ENCODE measurements at places on chromosomes 2 and 18. TPM values are rescaled to one million over a fixed set of nuclear protein-coding genes. Genes with fewer than 3 reads are reported as not detected.

DNA sequence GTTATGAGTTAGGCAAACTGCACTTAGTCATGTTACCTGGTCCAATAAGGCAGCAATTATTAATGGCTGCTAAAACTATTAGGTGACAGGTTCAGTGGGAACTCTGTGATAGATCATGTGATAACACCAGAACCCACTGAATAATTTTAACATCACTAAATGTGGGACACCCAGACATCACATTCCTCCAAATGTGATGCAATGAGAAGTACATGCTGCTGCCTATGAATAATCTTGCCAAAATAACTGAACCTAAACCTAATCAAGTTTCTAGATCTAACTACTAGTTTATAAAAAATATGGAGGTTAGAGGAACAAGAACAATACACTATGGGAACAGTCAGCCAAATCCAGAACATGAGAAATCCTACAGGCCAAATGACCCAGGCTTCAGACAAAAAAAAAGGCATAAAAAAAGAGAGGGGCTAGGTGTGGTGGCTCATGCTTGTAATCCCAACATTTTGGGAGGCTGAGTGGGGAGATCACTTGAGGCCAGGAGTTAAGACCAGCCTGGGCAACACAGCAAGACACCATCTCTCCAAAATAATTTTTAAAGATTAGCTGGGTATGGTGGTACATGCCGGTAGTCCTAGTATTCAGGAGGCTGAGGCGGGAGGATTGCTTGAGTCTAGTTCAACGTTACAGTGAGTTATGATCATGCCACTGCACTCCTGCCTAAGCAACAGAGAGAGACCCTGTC is 7.0 kb upstream of the ACTR2 start:
- no peak for DNase-seq

- DNase-seq: no peak
Observed at GRCh38 chr2:185433824-185434223, 304.8 kb upstream of the FSIP2 start.

- DNase-seq: no peak
Observed at GRCh38 chr2:236538242-236538641, 31.4 kb upstream of the ACKR3 start.

- DNase-seq: no peak
Observed at GRCh38 chr2:4979111-4979510, 713.1 kb upstream of the SOX11 start.

DNA sequence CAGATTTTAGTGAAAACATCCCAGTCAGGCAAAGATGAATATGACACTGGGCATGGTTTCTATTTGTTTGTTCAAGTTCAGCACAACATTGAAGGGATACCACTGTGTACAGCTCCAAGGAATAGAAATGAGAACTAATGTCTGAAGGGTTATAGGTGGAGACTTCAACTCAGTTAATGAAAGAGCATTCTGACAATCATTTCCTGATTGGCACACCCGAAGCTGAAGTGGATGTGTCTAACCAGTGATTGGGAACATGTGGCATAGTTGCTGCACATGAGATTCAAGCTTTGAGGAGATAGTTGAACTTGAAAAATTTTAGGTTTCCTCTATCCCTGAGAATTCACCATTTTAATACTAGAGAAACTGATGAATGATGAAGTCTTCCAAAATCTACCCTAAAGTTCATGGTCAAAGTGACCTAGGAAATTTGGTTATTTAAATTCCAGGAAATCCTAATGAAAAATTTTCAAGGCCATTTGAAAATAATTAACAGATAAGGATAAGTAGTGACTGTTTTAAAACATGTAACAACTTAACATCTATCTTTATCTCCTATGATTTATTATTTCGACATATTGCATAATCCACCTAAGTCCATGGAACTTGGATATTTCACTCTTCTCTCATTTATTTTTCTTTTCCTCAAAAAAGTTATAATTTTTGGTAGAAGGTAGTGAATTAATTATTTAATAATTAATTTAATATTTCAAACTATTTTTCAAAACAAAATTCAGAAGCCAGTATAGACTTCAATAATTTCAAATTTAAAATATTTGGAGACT is 38.0 kb downstream of the SLC9A4 start:
- no peak for DNase-seq

NTSR2 gene
- not detected for total RNA-seq
